ENCODE measurements at places on chromosomes 2 and 18.

DNA sequence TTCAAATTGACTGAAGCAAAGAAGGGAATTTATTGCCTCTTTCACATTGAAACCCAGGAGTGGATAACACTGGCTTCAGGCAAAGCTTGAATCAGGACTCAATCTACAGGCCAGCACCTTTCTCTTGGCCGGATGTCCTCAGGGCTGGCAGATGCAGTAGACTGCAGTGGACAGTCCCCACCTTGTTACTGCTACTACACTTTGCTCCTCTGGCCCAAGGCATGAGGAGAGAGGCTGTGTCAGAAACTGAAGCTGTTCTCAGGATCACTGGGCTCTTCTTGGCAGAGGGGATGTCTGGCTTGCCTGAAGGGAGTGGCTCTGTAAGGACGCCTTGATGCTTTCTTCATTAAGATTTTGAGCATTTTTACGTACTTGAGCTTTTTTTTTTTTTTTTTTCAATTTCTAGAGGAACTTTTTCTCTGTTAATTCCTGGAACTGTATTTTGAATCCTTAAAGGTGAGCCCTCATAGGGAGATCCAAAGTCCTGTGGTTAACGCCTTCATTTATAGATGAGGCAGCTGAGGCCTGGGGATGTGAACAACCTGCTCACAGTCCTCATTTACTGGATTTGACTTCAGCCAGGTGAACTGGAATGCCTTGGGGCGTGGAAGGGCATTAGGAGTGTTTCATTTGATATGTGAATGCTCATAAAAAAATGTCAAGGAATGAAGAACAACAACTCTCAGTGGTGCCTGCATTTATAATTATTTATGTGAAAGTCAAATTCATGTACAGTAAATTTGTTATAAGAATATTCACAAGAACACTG is 36.6 kb downstream of the CASP10 start:
- DNase-seq = no peak

DNA sequence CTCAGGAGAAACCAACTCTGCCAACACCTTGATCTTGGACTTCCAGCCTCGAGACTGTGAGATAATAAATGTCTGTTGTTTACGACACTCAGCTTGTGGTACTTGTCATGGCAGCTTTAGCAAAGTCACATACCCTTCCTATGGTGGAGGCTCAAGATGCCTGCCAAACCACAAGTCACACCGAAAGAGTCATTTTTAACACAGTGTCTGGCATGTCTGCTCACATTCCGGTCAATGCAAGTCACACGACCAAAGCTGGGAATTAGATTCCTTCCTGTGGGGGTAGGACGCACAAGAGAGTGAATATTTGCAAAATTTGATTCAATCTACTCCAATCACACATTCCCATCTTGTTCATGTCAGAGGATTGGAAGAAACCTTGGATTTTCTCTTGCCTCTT is 24.6 kb downstream of the KCNE4 start:
- no peak for DNase-seq

DNA sequence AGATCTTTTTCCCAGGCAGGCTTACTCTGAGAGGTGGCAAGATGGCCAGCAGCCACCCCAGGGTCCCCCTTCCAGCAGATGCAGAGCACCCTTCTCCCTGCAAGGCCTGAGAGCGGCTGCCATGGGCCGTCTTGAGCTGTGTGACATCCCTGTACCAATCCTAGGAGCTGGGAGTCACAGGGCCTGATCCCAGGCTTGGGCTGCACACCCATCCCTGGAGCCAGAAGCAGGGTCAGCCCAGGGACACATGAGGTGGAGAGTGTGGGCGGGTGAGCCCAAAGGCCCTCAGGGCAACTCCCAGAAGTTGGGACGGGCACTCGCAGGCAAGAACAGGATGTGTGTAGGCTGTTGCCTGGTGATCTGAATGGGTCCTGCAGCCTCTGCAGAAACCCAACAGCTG is 40.5 kb downstream of the CROCC2 start:
- DNase-seq = no peak

DNA sequence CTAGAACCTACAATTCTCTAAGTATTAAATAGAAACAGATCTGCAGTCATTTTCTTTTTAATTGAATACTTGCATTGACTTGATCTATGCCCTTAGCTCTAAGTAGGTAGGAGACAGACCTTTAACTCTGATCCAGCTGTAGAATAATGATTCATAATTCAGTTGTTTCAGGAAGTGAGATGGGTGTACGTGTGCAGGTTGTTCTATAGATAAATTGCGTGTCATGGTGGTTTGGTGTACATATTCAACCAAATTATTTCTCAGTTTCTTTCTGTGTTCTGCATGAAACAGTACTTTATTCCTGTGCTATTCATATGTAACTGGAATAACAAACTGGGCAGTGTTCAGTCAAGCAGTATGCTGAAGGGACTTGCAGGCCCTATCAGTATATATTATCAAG is 34.3 kb upstream of the CD226 start:
- no peak for DNase-seq

DNA sequence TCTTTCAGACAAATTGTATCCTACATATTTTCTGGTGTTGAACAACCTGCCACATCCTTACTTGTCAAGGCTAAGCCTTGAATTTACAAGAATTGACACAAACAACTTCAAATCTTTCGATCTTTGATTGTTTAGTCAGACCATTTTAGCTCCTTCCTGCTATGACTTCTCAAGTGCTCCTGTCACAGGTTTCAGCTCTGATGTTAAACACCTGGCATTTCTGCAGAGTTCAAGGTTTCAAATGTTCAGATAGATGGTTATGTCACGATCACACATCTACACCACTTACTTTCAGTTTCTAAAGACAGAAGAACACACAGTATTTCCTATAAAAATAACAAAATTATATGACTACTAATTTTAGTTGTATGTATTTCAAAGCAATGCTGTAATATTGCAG is 84.0 kb downstream of the RND3 start:
- DNase-seq = peak; percentile 2

- no peak for DNase-seq
Measured at GRCh38 chr18:51083398-51083797, 53.4 kb downstream of the SMAD4 start.

- peak; percentile 87 for DNase-seq
Measured at GRCh38 chr2:27754138-27754588, 17.4 kb upstream of the MRPL33 start.

GRCh38 chr2:101837354-101837753 is 139.8 kb downstream of the MAP4K4 start:
- DNase-seq = no peak

GRCh38 chr2:67462738-67463496 is 65.8 kb downstream of the ETAA1 start:
- no peak for DNase-seq

- DNase-seq = no peak
Measured at GRCh38 chr2:60213865-60214625, 339.4 kb downstream of the BCL11A start.

GRCh38 chr2:66171530-66171929 is 263.4 kb upstream of the MEIS1 start:
- DNase-seq = no peak

DNA sequence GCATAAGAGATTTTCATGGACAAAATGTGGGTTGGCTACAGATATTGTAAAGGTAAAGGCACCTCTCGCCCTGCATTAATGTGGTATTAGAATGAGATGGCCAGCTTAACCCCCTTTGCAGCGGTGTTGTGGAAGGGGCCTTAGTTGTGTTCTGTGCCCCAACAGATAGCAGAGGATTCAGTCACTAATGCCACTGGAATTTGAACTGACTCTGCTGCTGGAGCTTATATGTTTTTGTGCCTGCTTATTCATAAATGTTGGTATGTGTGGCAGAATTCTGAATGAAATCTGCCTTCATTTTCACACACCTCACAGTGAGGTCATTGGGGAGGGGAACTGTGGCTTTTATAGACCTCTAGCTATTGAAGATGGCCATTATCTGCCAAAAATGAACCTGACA is 90.7 kb upstream of the ITGA6 start:
- DNase-seq = no peak

DNA sequence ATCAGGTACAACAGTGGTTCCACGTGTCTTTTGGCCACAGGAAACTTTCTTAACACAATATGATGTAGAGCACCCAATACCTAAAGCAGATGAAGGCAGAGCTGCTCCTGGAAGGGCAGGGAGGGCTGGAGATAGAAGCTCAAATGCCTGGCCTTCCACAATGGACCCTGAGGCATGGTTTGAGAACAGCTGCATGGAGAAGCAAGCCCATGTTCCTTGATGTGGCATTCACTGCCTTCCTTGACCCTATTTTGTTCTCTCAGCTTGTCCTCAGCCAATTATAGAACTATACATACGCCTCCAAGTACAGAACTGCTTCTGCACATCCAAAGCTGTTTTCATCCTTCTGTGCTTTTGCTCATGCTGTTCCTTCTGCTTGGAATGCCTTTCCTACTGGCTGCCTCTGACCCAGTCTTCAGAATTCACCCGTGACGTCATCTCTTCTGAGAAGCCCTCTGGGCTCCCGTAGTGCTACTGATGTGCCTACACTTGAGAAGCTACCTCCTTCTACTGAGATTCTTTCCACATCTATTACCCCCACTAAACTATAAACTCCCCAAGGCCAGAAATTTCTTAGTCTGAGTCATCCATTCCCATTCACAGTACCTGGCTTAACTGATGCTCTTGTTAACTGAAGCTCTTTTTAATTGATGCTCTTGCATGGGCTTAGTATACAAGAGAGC is 69.9 kb downstream of the CHRNA1 start:
- no peak for DNase-seq

GRCh38 chr2:69939722-69940121 is 21.7 kb downstream of the ASPRV1 start:
- no peak for DNase-seq

DNA sequence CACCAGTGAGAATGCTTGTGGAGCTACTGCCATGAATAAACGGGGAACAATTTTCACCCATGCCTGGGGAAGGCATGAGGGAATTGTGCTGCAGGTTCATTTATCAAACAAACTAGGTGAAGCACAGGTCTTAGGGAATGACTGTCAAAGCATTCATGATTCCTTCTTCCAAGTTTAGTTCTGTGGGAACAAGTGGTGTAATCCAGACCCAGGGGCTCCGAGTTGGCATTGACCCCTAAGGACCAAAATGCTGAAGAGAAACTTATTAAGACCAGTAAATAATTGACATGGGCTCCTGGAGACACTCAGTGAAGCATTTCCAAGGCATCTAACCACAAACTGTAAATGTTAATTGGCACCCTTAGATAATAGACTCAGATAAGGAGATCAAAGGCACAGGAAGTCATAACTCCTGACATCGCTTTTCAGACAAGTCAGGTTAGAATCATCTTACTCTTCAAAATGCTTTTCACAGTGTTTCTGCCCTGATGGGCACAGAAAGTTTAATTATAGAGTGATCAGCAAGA is 96.9 kb downstream of the SPP2 start:
- DNase-seq = peak; percentile 17

- peak; percentile 8 for DNase-seq
Measured at GRCh38 chr2:128197059-128197458, 106.1 kb downstream of the UGGT1 start.

DNA sequence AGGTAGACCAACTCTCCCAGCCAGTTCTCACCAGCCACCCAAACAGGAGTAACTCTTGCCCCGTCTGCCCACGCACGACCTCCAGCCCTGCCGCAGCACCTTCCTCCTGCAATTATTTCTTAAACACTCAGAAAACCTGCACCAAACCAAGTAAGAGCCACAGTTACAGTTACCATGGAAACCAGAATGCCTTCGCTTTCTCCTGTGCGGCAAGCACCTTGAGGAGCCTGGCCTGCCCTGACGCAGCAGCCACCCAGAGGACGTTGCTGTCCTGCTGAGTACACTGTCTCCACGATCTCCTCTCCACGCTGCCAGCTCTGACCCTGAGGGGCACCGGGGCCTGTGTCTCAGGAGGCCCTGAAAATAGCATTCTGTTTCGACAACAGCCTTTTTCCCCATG is 94.3 kb upstream of the SMIM21 start:
- DNase-seq = no peak

DNA sequence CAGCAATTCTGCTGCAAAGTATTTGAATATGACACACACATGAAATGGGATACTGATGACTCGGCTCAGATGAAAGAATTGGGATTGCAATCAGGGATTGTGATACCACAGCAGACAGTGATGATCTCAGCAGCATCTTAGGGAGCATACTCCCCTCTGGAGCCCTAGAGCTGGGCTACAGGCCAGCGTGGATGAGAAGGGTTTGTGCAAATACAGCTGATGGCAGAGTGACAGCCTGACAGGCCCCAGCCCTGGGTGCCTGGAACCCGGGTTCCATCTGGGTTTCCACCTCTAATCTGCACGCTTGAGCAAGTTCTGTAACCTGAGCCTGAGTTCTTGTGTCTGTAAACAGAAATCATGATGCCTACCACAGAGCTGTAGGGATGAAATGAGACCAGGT is 418.0 kb downstream of the LRATD1 start:
- no peak for DNase-seq

DNA sequence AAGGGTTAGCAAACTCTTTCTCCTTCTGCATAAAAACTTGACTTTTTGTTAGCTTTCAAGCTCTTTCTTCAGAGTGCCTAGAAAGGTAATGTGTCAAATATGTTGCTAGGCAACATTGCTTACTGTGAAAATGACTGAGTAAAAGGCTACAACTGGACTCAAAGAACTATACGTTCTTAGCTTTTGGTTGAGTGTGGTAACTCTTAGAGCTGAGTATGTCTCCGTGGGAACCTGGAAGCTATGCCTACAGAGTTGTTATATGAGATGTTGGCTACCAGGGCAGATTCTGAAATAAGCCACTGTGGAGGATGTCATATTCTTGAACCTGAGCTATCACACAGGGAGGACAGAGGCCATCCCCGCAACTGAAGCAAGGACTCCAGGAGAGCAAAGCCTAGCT is 105.5 kb downstream of the ARL6IP6 start:
- DNase-seq = no peak

GRCh38 chr2:127411653-127412369 is 6.4 kb upstream of the PROC start:
- DNase-seq = no peak

DNA sequence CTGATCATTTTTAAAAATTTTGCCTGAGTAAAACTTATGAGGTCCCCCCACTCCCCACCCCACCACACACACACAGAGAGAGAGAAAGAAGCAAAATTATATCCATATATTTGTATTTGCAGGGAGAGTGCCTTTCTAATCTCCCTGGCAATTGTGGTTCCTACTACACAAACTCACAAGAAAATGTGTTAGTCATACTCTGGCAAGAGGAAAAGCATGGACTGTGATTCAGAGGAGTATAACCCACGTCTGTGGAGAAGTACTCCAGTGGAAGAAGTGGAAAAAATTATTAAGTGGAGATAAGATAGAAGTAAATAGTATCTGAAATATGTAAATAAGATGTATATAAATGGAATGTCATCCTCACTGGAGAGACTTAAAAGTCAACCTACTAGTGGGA is 114.0 kb downstream of the DSEL start:
- DNase-seq = no peak

- peak; percentile 14 for DNase-seq
Measured at GRCh38 chr2:54274781-54275242, 18.8 kb upstream of the TSPYL6 start.

DNA sequence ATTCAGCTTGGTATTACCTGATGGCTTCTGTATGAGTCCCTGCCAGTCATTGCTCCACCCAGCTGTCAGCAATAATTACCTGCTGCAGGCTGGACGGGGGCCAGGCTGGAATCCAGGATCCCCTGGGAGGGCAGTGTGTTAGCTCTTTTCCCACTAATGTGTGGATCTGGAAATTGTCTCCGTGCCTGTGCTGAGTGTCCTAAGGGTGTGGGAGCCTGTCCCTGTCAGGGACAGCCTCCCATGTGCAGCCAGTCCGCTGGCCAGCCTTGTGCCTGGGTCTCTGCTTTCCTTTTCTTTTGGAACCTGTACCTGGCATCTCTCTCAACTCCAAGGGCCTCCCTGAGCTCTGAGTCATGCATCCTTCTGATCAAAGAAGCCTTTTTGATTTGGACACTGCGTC is 107.2 kb upstream of the SPRED2 start:
- DNase-seq = no peak

Data from activated CD4-positive, alpha-beta T cell treated with anti-CD3 and anti-CD28 coated beads, Interleukin-2, Interleukin-6, amounts not matched to agents 100 ng/mL and 50 ng/mL, durations not matched to agents 16 hours and 8 hours (primary cell).